ENCODE measurements at places on chromosomes 2 and 18.

DNA sequence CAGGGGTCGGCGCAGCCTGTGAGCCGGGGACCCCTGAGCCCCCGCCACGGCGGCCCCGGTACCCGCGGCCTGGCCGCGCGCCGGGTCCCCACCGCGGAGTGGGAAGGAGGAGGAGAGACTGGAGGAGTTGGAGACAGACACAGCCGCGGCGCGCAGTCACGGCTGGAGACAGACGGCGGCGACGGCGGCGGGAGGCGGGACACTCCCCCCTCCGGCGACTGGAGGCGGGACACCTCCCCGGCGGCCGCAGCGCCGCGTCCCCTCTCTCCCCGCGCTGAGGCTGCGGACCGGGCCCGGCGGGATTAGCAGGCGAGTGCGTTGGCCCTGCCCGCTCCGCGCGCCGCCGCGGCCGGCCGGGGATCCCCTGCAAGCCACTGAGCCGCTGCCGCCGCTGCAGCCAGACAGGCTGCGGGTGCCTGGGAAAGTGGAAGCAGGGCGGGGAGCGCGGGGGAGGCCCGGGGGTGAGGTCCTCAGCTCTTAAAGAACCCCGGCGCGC, 1.0 kb upstream of the LDLRAD4 start:
- peak; percentile 72 for DNase-seq

DNA sequence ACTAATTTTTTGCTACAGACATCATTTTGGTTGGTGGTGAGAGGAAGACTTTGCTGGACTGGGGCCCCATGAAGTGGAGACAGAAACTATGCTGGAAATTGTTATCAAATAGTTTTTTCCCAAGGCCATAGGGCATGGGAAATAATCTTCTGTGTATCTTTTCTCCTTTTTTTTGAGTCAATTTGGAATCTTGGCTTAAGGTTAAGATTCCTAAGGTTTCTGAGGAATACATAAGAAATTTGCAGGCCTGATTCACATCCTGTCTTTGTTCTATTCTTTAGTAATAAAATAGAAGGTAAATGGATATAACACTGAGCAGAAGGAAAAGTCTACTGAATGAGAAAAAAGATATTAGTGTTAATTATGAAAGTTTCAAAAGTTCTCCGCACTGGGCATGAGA, 16.6 kb downstream of the SMC6 start:
- DNase-seq: no peak

- no peak for DNase-seq
These were observed 1276.1 kb upstream of the FAM98A start for GRCh38 chr2:34875091-34875745.

GRCh38 chr2:232502511-232502910, 14.9 kb upstream of the ECEL1 start:
- no peak for DNase-seq

DNA sequence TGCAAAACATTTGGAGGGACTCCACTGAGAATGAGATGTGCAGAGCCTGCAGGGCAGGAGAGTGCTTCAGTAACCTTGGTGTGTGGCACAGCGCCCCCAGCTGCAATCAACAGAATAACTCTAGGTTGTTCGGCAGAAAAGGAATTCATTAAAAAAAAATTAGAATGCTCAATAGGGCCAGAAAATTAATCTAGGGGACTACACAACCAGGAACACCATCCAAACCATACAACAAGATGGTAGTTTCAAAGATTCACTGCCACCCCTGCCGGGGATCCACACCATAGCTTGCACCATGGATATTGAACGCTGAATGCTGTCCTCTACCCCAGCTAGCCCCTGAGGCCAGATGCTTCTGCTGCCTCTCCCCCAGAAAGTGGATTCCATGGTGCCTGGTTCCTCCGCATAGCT, 50.1 kb downstream of the THUMPD2 start:
- peak; percentile 55 for DNase-seq

DNA sequence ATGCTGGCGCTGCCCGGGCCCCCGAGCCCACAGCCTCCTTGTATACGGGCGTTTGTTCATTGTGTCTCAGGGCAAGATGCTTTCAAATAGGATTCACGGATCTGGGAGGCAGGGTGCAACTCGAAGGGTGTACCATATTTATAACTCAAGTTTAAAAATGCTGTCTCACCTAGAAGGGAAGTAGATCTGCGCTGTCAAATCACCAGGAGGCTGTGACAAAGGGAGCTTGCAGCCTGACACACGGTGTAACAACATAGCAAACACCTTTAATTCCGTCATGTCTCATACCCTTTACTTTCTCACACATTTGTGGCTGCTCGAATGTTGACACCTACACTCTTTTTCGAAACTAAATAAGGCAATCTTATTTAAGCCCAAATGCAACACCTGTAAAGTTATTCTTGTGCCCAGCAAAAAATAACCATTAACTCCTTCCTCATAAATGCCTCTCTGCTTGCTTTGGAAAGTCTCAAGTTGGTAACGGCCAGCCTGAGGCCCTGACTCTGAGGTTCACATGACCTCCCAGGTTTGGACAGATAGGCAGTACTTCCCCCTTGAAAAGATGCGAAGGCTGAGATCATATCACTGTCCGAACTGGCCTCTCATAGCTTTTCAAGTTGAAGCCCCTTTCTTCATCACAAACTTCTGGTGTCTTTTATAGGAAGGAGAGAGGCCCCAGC, 11.6 kb downstream of the ZEB2 start:
- DNase-seq: no peak

DNA sequence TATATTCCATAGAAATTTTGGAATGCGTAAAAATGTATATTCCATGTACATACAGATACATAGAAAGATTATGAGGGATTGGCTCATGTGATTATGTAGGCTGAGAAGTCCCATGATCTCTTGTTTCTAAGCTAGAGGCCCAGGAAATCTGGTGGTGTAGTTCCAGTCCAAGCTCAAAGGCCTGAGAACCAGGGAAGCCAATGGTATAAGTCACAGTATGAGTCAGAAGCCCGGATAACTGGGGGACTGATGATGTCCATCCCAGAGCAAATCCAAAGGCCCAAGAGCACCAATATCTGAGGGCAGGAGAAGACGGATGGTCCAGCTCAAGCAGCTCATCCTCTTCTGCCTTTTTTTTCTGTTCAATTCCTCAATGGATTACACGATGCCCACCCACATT, 385.0 kb upstream of the KLHL29 start:
- DNase-seq: no peak

GRCh38 chr2:54062401-54062800, 53.0 kb upstream of the ACYP2 start:
- no peak for DNase-seq

GRCh38 chr2:123688231-123688940, 336.7 kb upstream of the CNTNAP5 start:
- no peak for DNase-seq

DNA sequence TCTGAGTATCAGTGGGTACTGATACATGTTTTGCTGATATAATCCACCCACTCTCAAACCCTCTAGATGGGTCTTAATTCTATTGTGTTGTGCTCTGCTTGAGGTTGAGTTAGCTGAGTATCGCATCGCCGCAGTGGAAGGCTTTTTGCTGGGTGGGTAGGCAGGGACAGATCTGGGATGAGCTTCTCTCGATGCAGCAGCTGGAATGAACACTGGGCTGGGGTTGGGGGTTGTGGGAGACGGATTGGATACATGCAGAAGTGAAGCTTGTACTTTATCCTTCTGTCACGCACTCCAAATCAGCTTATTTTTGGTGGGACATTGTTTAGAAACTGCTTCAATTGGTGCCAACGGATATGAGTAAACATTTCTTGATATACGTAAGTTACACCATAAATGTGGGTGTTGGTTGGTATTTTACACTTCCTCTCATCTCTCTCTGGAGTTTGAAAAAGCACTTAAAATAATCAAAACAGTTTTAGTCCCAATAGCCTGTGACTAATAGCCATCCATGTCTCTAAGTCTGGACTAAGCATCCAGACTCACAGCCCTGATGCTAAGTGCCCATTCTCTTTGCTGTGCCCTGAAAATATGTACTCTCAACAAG, 107.1 kb downstream of the POLE4 start:
- no peak for DNase-seq

- DNase-seq: peak; percentile 14
These were observed at the start of gene KCNF1 for GRCh38 chr2:10911291-10912075. TSS of gene KCNF1 (plus strand) at chr2:10911934. CDS start at chr2:10912427, 493 bp downstream.

DNA sequence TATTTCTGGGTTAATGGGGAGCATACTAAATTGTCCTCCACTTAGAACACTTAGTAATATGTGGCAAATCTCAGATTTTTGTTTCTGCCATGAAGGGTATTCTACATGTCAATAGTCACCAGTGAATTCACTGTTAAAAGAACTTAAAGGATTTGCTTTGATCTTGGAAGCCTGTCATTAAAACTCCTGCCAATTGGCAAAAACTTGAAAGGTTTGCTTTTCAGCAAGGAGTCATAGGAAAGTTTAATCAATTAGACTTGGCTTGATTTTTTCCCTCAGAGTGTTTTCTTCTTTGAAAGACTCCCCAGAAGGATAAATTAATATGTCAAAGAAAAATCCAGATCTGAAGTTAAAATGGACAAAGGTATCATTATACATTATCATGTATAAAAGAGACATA, 671.9 kb upstream of the PKDCC start:
- DNase-seq: no peak

DNA sequence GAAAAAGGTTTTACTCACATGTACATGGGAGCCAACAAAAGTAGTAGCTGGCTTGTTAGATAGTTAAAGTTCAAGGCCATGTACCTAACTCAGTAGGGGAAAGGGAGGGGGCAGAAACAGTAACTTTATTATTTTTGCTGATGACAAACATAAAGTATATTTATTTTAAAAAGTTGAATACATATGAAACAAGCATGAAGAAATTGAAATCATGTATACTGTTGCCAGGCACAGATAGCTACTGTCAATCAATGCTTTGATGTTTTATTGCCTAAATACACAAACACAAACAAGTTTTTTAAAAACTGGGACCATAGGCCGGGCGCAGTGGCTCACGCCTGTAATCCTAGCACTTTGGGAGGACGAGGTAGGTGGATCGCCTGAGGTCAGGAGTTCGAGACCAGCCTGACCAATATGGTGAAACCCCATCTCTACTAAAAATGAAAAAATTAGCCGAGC, 7.6 kb upstream of the PSD4 start:
- DNase-seq: no peak

Measured in stimulated activated CD4-positive, alpha-beta T cell treated with anti-CD3 and anti-CD28 coated beads, Interleukin-15, amount 100 ng/mL, for 24 hours (primary cell).